Osteocyte (in vitro differentiated cells): ENCODE measurements at places on chromosomes 13 and 19.
A peak's percentile ranks its signal among the peaks of the same experiment; 100 is the strongest.

GRCh38 chr19:40284501-40285352, at the start of gene AKT2:
AKT2 (minus strand) TSS chr19:40285345; CDS start chr19:40265267, 20,078 bp downstream.
- DNase-seq: peak; percentile 94

DNA sequence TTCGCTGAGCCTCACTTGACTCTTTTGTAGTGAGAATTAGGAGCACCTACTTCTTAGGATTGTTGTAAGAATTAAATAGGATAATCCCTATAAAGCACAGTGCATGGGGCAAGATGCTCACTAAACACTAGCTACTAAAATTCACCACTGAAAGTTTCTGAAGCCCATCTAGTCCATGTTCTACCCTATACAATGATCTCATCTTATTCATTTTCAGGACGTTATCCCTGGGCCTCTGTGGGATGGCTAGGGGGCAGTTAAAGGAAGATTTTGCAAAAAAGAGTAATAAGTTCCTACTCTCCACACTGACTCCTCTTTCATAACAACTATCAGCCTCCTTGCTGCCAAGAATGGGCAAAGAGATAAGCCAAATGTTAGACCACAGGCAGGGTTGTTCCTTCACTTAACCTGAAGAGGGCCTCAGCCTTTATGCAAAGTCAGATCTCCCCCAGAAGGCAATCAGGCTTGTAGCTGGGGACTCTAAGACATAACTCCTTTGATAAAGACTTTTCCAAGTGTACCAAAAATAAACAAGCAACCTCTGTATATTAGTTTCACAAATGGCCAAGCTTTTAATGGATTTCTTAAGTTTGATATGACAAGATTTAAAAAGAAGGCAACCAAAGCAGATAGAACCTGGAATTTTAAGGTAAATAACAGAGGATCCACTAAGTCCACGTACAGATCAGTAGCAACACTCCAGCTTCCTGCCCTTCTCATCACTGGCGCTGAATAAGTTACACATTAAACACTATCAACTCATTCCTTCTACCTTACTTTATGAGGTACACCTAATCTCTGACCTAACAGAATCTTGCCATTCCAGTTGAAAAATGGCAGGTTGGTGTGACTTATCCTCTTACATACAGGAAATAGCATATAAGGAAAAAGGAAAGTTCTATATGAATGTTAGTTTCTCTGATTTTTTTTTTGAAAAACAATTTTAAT, 44.4 kb downstream of the ELF1 start:
- DNase-seq: no peak

GRCh38 chr13:48574041-48574796, 41.3 kb upstream of the RCBTB2 start:
- no peak for DNase-seq

DNA sequence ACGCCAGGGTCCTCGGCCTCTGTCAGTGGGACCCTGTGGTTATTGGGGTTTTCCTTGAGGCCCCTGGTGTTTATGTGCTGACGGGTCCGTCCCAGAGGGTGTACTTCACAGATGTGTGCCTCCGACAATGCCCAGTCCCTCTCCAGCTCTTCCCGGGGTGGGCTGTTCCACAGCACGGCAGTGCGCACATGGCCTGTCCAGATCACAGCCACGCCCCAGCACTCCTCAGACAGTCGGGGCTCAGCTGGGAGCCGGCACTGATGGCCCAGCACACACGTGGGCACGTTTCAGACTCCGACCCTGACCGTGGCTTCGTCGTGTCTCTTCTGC, 16.9 kb upstream of the F7 start:
- DNase-seq: no peak

DNA sequence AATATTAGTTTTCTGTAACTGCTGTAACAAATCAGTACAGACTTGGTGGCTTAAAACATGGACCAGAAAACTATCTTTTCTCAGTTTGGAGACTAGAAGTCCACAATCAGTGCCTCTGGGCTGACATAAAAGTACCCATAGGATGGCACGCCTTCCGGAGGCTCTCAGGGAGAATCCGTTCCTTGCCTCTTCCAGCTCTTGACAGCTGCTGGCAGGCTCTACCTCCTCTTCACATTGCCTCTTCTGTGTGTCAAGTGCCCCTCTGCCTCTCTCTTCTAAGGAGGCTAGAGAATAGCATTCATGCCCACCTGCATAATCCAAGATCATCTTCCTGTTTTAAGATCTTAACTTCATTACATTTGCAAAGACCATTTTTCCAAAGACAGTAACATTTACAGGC, 1194.2 kb downstream of the EFNB2 start:
- DNase-seq: no peak

DNA sequence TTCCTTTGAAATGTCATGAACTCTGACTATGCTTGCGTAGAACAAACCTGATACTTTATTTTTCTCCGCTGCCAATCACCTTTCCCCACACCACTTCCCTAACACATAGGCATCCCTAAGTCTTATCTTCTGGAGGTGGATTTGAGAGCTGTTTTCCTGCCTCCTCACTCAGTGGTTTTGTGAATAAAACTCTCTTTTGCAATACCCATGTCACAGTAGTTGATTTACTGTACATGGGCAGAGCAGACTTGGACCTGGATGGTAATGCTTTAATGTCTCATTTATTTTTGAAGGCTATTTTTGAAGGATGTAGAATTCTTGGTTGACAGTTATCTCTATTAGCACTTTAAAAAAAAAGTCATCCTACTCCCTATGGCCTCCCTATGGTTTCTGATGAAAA, 881.8 kb downstream of the SLITRK5 start:
- DNase-seq: no peak

DNA sequence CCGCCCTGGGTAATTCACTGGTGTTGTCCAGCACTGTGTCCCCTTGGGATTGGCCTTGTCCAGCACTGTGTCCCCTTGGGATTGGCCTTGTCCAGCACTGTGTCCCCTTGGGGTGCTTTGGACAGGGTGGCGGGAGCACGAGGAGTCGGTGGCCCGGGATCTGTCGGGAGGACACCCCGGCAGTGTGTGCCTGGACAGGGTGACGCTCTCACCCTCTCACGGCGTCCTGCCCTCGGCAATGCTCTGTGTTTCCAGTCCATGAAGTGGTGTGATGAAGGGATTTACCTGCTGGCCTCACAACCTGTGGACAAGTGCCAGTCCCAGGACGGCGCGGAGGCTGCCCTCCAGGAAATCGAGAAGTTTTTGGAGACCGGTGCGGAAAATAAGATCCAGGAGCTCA, 29.9 kb upstream of the F7 start:
- DNase-seq: no peak

GRCh38 chr13:23828866-23829265, 60.3 kb downstream of the MIPEP start:
- DNase-seq: no peak

DNA sequence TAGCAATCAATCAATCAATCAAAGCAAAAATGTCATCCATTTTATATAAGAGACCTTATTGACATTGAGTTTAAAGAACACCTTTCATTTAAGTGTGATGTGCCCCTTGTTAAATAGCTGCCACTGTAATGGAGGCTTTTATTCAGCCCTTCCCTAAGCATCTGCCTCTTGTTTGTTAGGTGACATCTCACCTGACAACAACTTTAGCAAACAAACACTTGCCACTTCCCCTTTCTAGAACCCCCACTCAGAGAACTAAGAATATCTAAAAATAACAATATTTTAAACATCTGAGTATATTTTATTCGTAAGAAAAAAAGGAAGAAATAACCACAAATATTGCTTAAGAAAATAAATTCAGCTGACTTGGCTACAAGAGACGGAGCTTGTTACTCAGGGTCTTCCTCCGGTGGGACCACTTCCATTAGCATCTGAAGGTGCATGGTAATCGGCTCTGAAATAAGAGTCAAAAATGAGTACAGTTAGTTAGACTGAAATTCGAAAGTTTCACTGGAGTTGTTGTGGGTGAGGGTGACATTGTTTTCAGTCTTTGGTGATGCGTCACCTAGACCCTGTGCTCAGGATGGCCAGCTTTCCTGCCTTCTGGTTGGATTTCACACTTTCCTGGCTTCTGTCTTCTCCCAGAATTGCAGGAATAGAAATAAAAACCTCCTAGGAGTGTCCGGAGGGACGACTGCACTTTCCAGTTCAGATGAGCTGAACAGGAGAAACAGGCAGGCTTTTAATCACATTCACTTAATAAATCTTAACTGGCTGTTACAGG, 39.1 kb downstream of the SLC7A9 start:
- no peak for DNase-seq

DNA sequence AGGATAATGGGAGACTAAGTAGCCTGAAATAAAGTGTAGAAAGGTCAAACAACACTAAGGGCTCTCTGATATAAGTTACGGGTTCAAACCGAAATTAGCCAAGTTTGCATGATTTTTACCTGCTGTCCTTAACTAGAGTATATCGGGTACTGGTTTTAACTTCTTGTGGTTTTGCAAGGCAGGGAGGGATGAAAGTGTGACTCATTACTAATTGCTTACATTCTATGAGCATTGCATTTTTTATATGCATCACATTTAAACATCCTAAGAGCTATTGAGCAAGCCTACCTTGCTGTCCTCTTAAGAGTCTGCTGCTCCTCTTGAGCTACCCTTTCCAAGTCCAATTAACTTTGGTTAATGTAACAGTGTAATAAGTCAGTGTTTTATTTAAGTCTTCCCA, 415.4 kb downstream of the SLITRK5 start:
- no peak for DNase-seq

DNA sequence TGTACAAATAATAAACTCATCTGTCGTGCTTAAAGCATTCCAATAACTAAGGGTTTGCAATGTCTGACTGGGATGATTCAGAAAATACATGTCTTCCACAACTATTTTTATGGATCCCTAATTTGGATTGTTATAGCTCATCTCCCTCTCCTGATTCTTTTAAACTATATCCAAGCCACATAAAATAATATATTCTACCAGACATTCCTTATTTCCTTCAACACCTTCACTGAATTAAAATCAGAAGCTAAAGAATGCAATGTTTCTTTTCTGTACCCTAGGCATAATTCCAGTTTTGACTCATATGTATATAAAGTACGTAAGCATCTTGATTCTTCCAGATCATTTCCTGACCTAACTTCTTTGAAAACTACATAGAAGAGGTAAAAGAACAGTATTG, 420.4 kb downstream of the EFNB2 start:
- no peak for DNase-seq

DNA sequence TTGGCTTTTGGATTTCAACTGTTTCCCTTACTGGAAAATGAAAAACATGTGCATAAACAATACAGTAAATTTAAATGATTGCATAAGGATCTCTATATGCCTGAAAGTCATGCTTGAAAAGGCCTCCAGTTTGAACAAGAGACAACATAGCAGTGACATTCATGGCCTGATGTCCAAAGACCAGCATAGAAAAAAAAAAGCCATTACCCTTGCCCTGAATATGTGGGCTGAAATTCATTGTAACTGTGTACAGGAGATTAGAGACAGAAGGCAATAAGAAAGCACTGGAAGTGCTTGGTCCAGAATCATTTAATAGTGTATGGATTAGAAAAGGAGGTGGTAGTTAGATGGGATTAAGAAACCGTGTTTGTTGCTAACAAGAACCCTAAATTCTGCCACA, 15.4 kb downstream of the MIR17HG start:
- DNase-seq: no peak

- DNase-seq: no peak
Observed at GRCh38 chr13:49357694-49358093, 86.2 kb downstream of the CAB39L start.

GRCh38 chr13:35979361-35979951, 151.7 kb downstream of the DCLK1 start:
- DNase-seq: no peak

DNA sequence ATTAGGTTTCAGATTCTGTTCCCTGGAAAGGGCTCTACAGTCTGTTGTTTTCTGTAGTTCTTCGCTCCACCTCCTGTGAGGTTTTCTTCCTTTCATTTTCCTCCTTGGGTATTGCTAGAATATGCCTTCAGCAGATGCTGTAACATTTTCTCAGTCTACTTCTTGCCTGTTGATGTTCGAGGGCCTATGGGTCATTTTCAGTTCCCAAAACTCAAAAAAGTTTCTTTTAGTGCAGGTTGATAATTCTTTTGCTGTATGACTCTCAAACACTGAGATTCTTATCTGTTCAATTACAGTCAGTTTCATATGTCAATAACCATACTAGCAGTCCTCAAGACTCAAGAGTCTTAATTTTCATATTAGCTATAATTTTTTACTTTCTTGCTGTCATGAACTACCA, 268.3 kb downstream of the RFC3 start:
- no peak for DNase-seq

GRCh38 chr13:108448891-108449290, 179.4 kb downstream of the TNFSF13B start:
- no peak for DNase-seq

- no peak for DNase-seq
Observed at GRCh38 chr19:19451429-19452242, 46.2 kb downstream of the GATAD2A start.

GRCh38 chr13:98536729-98537128, 40.2 kb downstream of the STK24 start:
- no peak for DNase-seq

DNA sequence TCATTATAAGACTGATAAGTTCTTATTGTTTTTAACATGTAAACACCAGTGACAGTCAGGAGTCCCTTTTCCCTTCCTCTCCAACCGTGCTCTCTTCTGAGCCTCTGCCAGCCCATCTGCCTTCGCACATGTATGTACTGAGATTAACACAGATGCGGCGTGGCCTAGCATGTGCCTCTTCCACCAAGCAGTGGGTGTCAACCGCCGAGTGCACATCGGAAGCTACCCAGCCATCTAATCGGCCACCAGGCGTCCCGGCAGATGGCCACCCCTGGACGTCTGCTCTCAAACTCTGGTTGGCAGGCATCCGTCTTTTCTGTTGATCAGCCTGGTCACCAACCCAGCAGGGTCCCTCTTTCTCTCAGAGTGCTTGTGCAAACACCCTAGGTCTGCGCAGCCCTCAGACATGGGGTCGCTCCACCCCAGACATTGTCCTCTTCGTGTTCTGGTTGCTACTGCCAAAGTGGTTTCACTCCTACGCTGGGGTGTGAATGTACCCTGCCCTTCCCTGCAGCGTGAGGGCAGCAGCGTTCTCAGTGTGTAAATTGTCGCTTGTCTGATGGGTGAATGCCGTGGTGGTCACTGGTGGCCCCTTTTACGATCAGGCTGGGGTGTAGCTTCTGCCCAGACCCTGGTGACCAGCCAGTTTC, 57.7 kb upstream of the LDLR start:
- no peak for DNase-seq

- DNase-seq: no peak
Observed at GRCh38 chr13:26540334-26540733, 17.1 kb upstream of the WASF3 start.

GRCh38 chr13:65378943-65379519, 1851.1 kb downstream of the PCDH9 start:
- DNase-seq: no peak

DNA sequence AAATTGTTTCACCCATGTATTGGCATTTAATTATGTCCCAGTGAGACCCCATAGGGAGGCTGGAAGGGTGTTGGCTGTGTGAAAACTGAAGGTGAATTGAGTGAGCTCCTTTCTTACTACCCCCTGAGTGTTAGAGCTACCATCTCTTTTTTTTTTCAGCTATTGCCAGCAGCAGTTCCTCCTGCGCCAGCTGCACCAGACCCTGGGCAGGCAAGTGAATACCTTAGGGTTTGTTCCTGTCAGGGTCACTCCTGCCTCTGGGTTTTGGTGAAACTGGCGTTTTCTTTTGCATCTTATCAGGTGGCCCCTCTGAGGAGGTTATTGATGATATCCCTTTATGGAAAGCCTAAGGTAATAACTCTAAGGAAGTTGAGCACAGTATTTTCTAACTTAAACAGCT, 25.5 kb downstream of the CEACAM8 start:
- peak; percentile 54 for DNase-seq

- DNase-seq: peak; percentile 72
Observed at GRCh38 chr19:35247526-35248309, 1.1 kb upstream of the LSR start.

GRCh38 chr19:23784274-23784673, 25.6 kb upstream of the ZNF681 start:
- DNase-seq: peak; percentile 10
